ENCODE measurements at places on chromosomes 5 and 9.

GRCh38 chr5:107809201-107810034 is 138.7 kb upstream of the EFNA5 start:
- DNase-seq, result no peak

DNA sequence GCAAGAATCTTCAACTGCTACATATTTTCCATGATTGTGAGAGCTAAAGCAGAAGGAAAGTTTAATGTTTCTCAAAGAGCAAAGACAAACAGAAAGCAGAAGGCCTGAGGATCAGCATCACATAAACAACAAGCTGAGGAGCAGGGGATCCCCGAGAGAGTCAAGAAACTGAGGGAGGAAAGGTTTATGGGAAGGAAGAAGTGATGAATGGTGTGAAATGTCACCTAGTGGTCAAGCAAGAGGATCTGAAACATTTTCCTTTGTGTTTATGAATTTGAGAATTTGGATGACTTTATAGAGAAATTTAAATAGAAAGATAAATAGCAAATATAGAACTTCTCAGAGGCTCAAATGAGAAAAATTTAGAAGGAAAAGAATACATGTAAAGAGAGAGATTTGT is 481.9 kb downstream of the CHSY3 start:
- no peak for DNase-seq

DNA sequence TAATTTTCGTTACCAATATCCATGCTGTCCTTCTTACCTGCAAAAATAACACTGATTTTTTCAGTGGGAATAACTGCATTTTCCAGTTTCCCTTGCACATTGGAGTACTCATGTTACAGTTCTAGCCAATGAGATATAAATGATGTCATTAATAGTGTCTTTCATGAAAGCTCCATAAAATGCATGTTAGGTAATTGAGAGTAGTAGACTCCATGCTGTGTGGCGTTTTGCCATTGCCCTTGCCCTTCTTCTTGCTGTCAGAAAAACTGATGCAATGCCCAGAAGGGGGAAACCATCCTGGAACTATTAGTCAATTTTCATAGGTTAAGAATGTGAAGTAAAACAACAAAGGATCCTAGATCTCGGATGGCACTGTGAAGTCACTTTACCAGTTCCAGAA is 1765.3 kb downstream of the EFNA5 start:
- DNase-seq, result no peak

GRCh38 chr5:114249823-114250222 is 112.0 kb upstream of the KCNN2 start:
- no peak for DNase-seq

- no peak for DNase-seq
Observed at GRCh38 chr5:10761933-10762775, 1.1 kb upstream of the DAP start.

GRCh38 chr5:161548487-161549094 is 2.1 kb upstream of the GABRB2 start:
- DNase-seq, result no peak

- no peak for DNase-seq
Observed at GRCh38 chr5:120901199-120901598, 437.1 kb downstream of the PRR16 start.

DNA sequence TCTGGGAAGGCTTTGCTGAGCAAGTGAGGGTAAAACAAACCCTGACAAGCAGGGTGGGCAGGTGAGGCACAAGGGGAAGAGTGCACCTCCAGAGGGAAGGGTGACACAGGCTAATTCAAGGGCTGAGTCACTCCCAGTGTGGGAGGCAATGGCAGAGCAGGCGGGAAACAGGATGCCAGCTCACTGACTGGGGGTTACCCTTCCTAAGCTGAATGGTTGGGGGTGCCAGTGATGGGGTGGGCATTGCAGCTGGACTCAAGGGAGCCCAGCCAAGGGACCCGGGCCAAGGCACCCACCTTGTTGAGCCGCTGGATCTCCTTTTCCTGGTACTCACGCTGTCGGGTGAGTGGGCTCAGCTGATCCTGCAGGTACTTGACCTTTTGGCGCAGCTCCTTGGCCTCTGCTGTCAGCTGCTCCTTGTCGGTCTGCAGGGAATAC is 18.4 kb downstream of the GPX3 start:
- DNase-seq, result peak; percentile 68

DNA sequence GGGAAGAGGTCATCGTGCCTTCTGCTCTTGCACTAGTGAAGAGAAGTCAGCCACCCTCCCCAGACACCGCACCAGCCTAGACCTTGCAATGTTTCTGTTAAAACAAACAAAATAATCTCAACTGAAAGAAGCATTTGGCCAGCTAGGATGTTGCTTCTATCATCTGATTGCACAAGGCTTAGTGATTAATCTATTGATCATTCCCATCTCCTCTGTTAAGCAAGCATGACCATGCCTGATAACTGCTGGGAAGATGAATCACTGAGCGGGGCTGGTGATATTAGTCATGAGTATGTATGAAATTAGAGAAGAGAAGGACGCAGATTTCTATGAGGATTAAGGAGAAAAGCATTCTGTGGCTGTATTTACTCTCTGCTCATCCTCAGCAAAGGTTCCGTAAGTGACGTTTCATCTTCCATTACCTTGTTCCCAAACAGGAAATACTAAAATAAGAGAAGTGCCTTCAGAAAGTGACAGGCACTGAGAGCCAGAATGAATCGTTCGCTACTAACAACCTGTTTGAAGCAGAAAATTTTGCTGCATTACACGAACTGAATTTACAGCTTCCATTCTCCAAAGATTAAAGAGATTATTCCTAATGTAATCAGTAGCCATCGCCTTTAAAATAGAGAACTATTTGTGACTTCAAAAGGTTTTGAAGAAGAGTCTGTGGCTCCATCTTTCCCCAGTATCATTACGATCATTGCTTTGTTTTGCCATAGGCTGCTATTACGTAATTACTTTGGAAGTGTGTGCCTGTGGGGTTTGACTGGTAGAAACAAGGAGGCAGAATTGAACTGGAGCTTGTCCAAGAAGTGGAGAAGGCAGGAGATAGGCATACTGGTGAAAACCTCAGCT is 219.1 kb downstream of the MED10 start:
- DNase-seq, result no peak

DNA sequence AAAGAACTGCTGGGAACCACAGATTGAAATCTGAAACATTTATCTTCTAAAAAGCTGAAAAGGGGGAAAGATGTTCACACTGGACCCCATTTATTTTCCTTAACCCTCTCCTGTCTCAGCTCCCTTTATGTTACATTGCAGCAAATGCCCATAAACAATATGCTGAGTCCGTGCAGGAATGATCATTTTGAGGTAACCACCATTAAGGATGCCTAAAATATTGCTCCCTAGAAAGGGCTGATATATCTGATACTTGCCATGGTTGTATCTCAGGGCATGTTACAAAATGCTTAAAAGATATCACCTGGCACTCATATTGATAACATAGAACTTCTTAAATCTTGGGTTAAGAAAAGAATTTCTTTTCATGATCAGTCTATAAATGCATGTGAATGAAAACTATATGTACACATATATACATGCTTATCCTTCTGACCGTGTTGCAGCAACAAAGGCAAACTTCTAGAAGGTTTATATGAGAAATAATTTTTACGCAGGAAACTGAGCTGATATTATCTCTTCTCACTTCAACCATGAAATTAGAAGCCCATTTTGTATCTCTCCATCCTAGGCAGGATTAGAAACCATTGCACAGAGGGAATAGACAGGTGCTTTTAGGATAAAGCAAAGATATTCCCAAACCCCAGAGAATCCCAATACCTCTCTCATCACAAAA is 362.7 kb upstream of the SLC30A5 start:
- DNase-seq, result no peak

- peak; percentile 17 for DNase-seq
Observed at GRCh38 chr5:172383191-172383802, 71.0 kb downstream of the SH3PXD2B start.

DNA sequence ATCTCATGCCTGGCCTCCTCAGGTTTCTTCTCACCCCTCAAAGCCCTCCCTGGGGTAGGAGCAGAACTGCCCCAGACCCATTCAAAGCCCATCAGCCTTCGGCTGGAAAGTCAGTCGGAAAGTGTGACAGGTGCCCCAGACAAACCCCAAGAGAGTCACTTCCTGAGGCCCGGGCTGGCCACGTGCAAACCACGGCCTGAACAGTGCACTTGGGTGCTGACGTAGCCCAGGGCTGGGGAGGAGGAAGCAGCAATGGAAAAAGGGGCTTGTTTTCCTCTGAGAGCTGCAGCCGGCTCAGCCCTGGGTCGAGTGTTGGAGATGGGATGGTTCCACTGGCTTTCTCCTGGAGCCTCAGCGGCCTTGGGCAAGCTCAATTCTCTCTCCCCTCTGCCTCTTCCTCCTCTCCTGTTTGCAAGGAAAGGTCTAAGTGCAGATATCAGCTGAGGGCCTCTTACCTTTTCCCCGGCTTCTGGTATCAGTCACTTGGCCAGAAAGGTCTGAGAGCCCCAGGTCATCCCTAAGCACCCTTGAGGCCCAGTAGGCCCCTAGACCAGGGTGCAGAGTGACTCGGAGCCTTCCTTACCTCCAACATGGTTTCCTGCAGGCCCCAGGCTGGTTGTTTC is 5.9 kb upstream of the EGR1 start:
- peak; percentile 76 for DNase-seq

GRCh38 chr9:488448-488847 is 273.8 kb downstream of the DOCK8 start:
- no peak for DNase-seq

GRCh38 chr9:696332-697323 is 144.9 kb upstream of the DMRT1 start:
- DNase-seq, result peak; percentile 86

GRCh38 chr9:108272349-108272899 is 583.4 kb downstream of the ACTL7B start:
- peak; percentile 67 for DNase-seq

- DNase-seq, result no peak
Observed at GRCh38 chr9:123265833-123266232, 2.6 kb downstream of the STRBP start.

- DNase-seq, result no peak
Observed at GRCh38 chr5:59037453-59037852, 454.6 kb downstream of the RAB3C start.

DNA sequence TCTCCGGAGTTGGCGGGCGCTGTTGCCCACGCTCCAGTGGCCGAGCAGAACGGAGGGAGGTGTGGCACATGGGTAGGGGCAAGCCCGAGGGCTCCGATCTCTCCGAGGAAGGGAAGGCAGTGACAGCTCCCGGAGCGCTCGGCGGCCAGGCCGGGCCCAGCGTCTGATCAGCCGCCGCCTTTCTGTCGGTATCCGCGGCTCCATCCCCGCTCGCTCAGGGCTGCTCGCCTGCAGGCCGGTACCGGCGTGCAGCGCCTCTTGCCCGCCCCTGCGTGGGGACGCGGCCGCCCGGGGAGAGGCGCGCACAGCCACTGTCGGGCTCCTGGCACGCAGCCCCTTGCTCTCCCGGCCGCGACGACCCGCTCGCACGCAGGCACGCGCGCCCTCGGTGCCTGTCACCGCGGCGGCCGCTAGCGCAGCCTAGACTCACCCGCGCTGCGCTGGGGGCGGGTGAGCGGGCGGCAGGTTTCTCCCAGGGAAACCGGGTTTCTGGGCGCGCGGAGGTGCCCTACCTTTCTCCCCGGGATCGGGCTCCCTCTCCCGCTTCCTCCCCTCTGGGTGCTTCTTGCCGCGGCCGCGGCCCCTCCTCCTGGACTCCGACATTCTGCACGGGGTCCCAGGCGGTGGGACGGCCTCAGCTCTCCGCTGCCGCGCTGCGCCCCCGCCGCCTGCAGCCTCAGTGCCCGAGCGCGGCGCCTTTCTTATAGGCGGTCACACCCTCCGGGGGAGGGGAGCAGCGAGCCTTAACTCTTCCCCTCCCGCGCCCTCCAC is 108.4 kb downstream of the PSD2 start:
- DNase-seq, result peak; percentile 12

DNA sequence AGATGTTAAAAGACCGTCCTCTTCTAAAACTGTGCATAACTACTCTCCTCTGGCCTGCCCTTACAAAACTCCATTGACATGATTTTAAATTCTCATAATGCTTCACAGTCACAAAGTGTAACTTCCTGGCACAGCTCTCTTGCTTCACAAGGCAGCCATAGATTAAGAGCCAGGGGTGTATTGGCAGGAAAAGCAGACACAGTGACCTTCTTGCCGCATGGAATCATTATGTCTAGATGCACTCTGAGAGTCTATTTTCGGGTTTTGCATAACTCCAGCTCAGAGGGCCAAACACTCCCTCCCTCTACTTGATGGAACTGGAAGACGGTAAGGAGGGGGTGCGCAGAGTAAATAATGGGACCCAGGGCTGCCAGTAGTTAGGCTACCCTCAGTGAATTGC is 110.1 kb downstream of the MARCHF3 start:
- DNase-seq, result peak; percentile 57

- no peak for DNase-seq
Observed at GRCh38 chr9:85700330-85700729, 41.4 kb downstream of the AGTPBP1 start.

DNA sequence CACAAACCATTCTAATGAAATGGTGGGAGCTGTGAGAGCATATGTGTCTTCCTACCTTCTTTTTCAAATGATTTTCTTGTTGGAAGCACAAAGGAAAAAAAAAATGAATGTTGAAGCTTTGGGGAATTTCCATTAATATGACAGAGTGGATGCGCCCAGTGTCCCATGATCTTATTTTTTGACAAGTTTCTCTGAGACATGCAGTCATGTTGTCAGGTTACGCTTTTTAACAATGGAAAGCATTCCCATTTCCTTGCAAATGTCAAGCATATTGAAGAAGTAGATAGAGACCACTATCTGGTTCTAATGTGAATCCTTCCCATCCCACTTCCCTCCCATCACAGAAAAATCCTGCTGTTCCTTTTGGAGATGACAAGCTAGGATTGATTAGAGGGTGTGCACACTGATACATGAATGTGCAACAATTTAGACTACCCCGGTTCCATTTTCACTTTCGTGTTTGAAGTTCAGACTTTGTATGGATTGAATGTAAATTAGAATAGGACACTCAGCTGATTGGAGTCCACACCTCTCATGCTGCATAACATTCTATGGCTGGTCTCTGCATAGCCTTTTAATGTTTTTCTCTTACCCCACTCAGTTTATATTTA is 919.4 kb downstream of the TLE4 start:
- no peak for DNase-seq

GRCh38 chr5:142826093-142826492 is 55.9 kb downstream of the ARHGAP26 start:
- DNase-seq, result no peak

DNA sequence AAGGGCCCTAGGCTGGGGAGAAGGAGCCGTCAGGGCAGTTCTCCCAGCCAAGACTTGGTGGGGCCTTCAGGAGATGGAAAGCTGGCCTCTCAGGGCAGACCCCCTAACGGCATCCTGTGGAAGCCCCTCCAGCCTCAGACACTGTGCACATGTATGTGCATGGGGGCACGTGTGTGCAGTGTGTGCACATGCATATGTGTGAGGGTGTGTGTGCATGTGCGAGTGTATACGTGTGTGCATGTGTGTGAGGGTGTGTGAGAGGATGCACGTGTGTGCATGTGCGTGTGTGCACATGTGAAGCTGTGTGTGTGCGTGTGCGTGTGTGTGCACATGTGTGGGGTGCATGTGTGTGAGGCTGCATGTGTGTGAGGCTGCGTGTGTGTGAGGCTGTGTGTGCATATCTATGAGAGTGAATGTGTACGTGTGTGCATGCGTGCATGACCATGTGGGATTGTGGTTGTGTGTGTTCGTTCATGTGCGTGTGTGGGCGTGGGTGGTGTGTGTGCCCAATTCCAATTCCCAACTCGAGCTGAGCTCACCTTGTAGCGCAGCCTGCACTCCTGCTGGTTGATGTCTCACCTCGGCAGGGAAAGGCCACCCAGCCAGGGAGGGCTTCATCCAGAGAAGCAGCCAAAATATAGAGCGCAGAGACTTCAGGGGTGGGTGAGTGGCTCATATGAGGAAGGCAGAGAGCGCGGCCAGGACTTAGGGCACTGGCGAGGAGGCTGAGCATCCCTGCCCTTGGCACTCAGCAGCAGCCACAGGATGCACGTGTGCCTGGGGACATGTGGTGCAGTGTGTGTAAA is 142.7 kb upstream of the PPP1R26 start:
- DNase-seq, result no peak

- no peak for DNase-seq
Observed at GRCh38 chr9:1096155-1096964, 46.2 kb downstream of the DMRT2 start.
